T-helper 17 cell (primary cell): ENCODE measurements at places on chromosomes 13 and 19.

DNA sequence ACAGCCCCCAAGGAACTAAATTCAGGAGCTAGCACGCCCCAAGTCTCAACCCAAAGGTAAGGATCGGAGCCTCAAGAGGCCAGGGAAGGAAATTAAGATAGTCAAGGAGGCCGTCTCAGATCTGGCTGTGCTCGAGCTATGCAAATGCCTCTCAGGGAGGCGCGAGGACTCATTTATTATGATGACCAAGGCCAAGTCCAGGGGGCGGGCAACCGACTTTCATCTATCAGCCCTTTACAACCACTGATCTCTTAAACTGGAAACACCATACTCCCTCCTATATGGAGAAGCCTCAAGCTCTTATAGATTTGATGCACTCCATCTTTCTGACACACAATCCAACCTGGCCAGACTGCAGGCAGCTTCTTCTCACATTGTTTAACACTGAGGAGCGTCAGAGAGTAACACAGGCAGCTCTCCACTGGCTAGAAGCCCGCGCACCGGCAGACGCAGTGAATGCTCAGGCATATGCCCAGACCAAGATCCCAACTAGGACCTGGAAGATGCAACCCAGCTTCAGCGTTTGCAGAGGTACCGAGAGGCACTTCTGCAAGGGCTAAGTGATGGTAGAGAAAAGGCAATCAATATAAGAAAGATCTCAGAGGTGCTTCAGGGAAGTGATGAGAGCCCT is 9.6 kb upstream of the SLC15A1 start:
- no peak for DNase-seq

- DNase-seq: no peak
Observed at GRCh38 chr19:56840451-56841192, at the start of the genes PEG3 and ZIM2. Gene PEG3 (minus strand): TSS chr19:56840726. CDS start chr19:56824655, 16,071 bp downstream. Gene ZIM2 (minus strand): TSS chr19:56840726. CDS start chr19:56824277, 16,449 bp downstream.

DNA sequence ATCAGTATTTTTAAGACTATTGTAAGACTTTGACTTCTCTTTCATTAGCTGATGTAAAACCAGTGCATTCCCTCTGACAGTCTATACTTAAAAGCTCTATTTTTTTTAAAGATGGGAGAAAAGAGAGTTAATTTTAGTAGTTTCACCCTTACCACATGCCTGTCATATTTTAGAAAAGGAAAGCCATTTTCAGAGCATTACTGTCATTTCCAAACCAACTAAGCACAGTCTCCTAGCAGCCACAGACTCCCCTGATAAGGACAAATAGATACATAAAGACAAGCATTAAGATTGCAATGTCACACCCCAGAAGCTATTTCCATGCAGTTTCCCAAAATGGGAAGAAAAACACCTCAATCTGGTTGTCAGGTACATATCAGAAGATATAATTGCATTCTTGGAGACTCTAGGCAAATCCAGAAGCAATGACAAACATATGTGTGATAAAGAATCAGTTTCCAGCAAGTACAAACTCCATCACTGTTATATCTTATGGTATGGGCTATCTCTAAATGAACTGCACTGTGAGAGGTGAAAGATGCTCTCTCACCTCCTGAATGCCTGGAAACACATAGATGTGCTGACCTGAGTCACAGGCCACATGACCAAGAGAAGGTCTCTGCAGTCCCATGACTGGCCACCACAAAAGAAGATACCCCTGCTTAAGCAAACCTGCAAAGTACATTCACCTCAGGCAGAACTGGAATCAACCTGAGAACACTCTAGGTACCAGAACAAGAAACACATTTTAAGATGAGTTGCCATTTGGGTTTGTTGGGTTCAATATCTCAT is 303.3 kb downstream of the POU4F1 start:
- no peak for DNase-seq

GRCh38 chr19:47107953-47108746 is 5.4 kb downstream of the ZC3H4 start:
- DNase-seq: no peak

DNA sequence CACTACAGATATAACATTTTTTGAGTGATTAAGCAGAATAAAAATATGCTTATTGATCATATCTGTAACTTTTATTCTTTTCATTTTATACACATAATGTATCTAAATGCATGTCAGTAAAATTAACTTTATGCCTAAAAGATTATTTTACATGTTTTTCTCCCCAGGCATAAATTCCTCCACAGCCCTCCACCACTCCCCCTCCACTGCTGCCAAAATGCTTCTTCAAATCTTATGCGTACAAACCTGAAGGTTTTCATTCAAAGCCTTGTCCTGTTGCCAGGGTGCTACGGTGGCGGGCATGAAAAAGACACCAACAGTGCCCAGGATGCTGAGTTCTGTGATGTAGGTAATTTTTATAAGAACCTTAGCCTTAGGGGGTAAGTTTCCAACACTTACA is 52.9 kb downstream of the PARP4 start:
- DNase-seq: no peak

DNA sequence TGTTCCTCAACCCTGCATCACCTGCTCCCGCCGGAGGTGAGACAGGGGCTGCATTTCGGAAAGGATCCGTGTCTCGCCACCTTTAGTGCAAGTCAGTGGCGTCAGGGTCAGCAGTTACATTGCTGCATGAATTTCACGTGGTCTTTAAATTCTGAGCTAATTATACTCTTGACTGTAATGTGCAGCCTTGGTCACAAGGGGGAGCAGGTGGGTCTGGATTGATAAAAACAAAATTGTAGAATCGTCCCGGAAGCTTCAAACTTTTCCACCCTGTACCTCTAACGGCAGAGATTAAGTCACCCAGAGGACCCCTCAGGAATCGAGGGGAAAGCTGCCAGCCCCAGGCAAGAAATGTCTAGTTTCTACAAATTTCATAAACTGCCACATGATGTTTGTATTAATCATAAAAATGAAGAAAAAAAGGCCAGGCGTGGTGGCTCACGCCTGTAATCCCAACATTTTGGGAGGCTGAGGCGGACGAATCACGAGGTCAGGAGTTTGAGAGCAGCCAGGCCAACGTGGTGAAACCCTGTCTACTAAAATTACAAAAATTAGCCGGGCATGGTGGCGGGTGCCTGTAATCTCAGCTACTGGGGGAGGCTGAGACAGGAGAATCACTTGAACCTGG is 20.2 kb downstream of the BBC3 start:
- peak; percentile 54 for DNase-seq

DNA sequence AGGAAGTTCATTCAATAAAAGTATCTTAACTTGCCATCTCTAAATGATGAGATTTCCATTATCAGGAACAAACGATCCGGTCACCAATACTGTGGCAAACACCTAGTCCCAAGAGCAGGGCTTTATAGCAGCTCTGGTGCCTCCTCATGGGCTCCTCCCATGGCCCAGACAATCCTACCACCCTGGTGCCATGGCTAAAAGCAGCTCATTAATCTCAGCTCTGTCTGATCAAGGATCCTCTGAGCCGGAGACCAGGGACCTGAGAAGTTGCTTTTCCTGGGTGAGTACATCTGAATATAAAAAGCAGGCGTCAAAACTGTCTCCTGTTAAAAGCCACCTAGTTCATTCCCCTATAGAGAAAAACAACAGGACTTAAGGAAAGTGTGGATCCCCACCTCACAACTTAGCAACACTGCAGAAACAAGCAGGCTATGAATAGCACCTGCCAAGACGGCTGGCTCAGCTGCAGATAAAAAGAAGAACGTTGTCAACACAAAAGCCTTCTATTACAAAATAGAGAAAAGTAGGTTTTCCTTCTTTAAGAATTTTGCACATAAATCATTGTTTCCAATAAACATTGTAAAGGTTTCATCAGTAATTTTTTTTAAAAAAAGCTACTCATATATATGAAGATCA is 30.3 kb downstream of the TSHZ3 start:
- DNase-seq: no peak

GRCh38 chr13:112575675-112576074 is 12.3 kb downstream of the TUBGCP3 start:
- no peak for DNase-seq

- no peak for DNase-seq
Observed at GRCh38 chr13:64529874-64530485, 2700.2 kb downstream of the PCDH9 start.

- peak; percentile 91 for DNase-seq
Observed at GRCh38 chr19:18919086-18919899, at the start of the genes COPE and DDX49. Gene COPE (minus strand): TSS chr19:18919387. CDS start chr19:18919348, 39 bp downstream. Gene DDX49 (plus strand): TSS chr19:18919715. CDS start chr19:18919742, 27 bp downstream.

- no peak for DNase-seq
Observed at GRCh38 chr19:47895165-47895782, 9.2 kb upstream of the SULT2A1 start.

GRCh38 chr19:36139473-36140303 is at the start of gene CAPNS1:
Gene CAPNS1 (plus strand): TSS chr19:36140066. CDS start chr19:36141012, 946 bp downstream.
- peak; percentile 89 for DNase-seq

DNA sequence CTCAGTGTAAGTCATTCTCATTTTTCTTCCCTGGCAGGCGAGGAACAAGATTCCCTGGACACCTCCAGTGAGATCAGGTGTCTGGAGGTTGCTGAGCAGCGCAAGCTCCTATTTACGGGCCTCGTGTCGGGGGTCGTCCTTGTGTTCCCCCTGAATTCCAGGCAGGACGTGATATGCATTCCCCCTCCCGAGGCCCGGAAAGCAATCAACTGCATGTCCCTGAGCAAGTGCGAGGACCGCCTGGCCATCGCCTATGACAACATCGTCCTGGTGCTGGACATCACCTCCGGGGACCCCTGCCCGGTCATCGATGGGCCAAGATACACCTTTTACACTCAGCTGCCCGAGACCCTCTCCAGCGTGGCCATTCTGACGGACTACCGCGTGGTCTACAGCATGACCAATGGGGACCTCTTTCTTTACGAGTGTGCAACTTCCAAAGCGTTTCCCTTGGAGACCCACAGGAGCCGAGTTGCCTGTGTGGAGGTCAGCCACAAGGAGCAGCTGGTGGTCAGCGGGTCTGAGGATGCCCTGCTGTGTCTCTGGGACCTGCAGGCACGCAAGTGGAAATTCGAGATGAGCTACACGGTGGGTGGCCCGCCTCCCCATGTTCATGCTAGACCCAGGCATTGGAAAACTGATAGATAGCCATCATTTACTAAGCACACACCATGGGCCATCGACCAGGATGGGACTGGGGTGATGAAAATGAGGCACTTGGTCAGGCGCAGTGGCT is 21.5 kb upstream of the SIN3B start:
- no peak for DNase-seq

GRCh38 chr13:23705583-23705982 is 135.4 kb downstream of the TNFRSF19 start:
- no peak for DNase-seq

- DNase-seq: no peak
Observed at GRCh38 chr13:66534561-66534960, 695.6 kb downstream of the PCDH9 start.

GRCh38 chr19:5210556-5210955 is 130.1 kb downstream of the PTPRS start:
- no peak for DNase-seq

DNA sequence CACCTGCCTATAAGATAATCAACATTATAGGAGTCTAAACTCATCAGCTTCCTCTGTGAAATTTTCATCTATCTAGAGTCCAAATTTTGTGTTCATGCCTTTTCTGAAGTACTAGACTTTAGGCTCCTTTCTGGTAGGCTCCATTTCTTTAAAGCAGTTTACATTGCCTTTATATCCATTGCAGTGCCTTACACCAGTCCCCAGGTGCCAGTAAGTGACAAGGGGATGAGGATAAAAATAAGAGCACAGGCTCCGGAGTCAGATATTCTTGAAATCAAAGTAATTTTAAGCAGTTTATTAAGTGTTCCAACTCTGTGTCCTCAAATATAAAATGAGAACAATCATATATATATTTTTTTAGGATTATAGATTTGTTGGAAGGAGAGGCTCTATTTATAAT is 10.6 kb upstream of the CYSLTR2 start:
- no peak for DNase-seq

DNA sequence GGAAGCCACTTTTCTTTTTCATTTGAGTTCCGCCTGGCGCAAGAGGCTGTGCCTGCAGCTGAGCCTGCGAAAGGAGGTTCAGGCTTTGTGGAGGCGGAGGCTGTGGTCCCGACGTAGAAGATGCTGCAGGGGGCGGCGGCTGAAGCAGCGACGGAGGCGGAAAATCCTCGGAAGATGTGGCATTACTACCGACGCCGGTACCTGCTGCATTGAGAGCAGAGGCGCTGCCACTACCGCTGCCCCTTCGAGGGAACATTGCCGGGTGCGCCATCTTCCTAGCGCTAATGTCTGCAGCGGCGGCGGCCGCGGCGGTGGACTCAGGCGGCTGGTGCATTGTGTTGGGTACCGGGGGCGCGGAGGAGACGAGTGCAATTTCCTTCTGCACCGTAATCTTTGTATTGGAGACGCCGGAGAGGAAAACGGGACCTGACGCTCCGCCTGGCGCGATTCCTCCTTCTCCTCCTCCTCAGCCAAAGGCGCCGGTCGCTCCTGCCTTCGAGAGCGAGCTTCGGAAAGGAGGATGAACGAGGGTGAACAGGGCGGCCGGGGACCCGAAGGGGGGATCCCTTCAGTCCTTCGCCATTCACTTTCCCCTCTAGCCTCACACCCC is at the start of gene TSC22D1:
TSC22D1 (minus strand) TSS at position 590 of the 610 bp plus-strand sequence; CDS start at position 334, 256 bp downstream.
- DNase-seq: peak; percentile 48

- no peak for DNase-seq
Observed at GRCh38 chr13:114149774-114150740, 17.6 kb upstream of the RASA3 start.

DNA sequence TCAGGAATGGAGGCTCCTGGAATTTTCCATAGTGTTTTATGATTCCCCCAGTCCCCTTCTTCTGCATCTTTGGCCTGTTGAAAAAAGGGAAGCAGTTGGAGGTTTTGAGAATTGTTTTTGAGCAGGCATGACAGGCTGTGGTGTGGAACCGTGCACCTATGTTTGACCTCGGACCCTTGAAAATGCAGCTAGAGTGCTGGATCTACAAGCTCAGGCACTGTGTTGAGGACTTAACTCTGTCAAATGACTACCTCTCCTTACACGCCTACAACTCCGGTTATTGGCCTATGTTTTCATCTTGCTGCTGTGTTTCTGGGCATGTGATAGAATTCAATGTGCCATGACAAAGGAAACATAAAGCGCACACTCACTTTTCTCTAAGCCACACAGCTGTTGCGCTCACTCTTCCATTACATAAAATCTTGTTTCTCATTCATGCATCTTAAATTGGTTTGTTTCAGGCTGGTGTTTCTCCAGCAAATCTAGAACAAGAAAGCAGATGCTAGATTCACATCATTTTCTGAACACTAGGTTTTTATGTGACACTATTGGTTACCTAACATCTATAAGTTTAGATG is 616.6 kb downstream of the FGF9 start:
- DNase-seq: no peak

- DNase-seq: no peak
Observed at GRCh38 chr13:26221399-26221720, 754 bp downstream of the RNF6 start.

DNA sequence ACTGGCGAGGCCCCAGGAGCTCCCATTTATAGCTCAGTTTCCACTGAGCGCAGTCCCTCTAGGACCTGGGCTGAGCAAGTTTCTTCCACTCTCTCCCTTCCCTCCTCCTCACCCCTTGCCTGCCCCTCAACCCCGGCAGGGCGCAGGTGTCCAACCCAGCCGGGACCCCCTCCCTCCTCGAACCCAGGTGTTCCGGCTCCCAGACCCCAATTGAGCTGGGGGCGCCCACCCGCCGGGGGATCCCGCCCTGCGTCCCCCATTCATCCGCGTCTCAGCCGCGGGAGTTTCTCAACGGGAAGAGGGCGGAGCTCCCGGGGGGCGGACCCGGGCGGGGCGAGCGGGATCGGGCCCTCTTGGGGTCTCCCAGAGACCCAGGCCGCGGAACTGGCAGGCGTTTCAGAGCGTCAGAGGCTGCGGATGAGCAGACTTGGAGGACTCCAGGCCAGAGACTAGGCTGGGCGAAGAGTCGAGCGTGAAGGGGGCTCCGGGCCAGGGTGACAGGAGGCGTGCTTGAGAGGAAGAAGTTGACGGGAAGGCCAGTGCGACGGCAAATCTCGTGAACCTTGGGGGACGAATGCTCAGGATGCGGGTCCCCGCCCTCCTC is at the start of gene KIRREL2:
KIRREL2 (plus strand) TSS at position 366 of the 604 bp plus-strand sequence; CDS start at position 575, 209 bp downstream.
- DNase-seq: no peak

- no peak for DNase-seq
Observed at GRCh38 chr19:50344661-50345318, 15.6 kb upstream of the KCNC3 start.
